ENCODE measurements at places on chromosomes 7 and 10. TPM values are rescaled to one million over a fixed set of nuclear protein-coding genes. Genes with fewer than 3 reads are reported as not detected.

DNA sequence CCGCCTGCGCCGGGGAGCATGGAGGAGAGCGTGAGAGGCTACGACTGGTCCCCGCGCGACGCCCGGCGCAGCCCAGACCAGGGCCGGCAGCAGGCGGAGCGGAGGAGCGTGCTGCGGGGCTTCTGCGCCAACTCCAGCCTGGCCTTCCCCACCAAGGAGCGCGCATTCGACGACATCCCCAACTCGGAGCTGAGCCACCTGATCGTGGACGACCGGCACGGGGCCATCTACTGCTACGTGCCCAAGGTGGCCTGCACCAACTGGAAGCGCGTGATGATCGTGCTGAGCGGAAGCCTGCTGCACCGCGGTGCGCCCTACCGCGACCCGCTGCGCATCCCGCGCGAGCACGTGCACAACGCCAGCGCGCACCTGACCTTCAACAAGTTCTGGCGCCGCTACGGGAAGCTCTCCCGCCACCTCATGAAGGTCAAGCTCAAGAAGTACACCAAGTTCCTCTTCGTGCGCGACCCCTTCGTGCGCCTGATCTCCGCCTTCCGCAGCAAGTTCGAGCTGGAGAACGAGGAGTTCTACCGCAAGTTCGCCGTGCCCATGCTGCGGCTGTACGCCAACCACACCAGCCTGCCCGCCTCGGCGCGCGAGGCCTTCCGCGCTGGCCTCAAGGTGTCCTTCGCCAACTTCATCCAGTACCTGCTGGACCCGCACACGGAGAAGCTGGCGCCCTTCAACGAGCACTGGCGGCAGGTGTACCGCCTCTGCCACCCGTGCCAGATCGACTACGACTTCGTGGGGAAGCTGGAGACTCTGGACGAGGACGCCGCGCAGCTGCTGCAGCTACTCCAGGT is 29.7 kb downstream of the CHST12 start:
- no peak for DNase-seq

DNA sequence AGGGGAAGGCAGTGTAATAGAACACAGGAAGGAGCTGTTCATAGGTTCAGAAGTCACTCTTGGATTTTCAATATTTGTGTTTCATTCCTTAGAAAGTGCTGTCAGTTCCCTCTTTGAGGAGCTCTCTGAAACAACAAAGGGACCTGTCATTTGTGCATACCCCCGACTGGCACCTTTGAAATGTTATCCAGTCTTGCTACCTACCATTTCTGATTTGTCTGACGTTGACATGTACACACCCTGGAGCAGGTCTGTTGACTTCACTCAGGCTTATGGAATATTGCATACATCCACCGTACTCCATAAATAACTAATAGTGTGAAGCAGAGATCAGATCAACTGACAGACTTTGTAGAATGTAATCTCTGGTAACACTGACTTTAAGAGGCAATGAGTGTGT is 189.8 kb downstream of the DPP6 start:
- DNase-seq = no peak

DNA sequence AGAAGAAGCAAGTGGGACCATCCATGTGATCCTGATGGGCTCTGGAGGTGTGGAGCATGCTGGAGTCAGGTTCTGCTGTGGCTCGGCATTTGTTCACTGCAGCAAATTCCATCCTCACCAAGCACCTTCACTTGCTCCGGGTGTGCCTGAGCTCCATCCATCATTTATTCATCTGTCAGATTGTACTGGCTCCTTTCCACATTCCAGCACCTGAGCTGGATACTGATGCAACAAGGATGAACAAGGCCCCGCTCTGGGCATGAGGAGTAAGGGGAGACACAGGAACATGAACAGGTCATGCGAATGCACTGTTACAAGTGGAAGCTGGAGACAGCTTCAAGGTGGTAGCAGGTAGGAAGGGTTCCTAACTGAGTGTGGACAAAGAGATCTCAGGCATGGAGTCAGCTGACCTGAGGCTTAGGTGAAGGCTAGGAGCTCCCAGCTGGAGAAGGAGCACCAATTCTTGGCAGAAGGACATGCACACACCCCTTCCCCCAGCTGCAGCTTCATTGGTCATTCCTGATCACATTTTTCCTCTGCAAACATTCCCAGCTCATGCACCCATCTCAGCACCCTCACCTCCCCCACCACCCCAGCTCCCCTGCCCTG is 133.7 kb upstream of the ZMIZ1 start:
- DNase-seq = no peak

GRCh38 chr7:45982907-45983719 is 62.0 kb upstream of the IGFBP3 start:
- no peak for DNase-seq

DNA sequence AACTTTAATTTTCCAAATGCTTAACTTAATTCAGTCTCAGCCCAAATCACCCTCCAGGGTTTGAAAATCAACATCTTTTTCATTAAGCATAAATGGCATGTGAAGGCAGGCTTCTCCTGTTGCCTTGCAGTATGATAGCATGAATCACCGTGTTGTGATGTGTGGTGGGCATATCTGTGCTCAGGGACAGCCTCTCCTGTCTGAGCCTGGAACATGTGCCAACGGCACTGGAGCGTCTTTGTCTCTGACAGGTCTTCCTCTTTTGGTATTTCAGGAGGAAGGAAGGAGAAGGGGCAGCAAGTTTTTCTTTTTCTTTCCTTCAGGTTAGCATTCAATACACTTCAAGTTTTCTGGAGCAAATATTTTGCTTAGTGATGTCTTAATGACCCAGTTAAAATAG is 57.6 kb downstream of the LRGUK start:
- no peak for DNase-seq

DNA sequence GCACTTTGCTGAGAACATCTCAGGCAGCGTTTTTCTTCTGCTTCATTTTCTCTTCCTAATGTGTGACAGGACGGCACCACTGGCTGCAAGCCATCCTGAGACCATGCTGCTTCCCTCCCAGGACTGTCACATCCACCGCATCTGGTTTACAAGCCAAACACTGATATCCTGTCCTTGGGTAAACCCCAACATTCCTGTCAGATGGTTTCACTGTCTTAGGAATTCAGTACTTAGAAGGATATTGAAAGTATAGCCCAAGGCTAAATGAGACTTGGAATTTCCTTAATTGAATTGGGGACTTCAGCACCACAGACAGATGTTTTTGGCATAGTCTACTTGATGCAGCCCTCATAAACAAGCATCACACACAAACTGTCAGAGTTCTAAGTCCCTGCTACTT is 74.2 kb upstream of the PLXNA4 start:
- DNase-seq = no peak

DNA sequence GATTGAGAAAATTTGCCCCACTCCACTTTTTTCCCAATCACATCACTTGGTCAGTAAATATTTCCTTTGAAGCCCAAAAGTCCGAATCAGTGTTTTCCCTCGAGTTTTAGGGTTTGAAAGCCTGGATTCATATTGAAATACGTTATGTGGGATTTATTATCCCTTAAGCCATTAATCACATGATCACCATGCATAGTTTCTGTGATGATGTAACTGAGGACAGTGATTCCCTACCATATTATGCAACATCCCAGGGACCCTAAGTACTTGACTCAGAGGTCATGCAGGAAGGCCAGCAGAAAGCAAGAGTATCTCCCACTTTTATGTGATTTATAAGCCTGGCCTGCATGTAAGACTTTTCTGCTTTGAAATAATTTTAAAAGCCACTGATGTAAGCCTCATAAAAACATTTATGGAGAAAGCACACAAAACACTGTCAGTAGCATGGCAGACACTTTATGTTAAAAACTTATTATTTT is 630.6 kb upstream of the ZWINT start:
- no peak for DNase-seq

DNA sequence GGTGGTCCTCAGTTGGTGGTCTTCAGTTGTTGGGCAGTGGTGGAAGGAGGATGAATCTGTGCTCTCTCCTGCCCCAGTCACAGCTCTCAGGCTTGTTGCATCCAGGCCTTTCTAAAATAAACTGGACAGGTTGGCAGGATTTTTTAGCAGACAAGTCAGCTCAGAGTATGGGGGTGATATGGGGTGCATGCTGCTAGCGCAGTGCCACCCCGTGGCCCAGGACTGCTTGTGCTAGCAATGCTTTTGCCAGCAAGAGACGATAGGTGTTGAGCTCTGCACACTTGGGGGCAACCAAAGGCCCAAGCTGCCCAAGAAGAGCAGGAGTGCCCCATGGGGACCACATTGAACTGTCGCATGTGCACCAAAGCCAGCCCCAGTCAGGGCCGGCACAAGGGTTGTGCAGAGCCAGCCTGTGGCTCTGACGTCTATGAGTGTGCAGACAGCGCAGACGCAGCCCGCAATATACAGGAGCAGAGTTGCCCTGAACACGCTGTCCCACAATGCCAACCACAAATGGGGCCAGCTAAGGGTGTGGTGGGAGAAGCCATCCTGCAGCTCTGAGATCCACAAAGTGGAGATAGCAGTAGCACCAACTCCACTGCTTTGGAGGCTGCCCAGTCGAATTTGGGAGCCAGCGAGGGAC is 49.8 kb upstream of the PDSS1 start:
- DNase-seq = no peak

DNA sequence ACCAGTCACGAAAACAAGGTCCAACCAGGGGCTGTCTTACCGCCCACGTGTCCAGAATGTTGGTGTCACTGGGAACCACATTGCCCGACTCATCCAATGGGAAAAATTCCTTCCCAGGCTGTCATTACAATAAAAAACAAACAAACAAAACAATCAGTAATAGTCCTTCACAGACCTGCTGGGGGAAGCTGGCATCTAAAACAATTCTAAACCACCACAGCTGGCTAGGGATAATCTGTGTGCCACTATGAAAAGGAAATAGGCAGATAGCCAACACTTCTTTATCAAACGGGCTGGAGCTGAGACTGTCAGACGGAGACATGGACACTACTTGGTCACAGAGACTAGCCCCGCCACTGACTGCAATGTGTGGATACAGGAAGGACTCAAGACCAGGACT is 9.2 kb downstream of the AKR1B1 start:
- no peak for DNase-seq

The KCND2 gene
- 0.74 TPM for polyA plus RNA-seq

The MRLN gene
- 0.59 TPM for polyA plus RNA-seq
